ENCODE measurements at places on chromosomes 7 and 10. TPM values are rescaled to one million over a fixed set of nuclear protein-coding genes. Genes with fewer than 3 reads are reported as not detected.

DNA sequence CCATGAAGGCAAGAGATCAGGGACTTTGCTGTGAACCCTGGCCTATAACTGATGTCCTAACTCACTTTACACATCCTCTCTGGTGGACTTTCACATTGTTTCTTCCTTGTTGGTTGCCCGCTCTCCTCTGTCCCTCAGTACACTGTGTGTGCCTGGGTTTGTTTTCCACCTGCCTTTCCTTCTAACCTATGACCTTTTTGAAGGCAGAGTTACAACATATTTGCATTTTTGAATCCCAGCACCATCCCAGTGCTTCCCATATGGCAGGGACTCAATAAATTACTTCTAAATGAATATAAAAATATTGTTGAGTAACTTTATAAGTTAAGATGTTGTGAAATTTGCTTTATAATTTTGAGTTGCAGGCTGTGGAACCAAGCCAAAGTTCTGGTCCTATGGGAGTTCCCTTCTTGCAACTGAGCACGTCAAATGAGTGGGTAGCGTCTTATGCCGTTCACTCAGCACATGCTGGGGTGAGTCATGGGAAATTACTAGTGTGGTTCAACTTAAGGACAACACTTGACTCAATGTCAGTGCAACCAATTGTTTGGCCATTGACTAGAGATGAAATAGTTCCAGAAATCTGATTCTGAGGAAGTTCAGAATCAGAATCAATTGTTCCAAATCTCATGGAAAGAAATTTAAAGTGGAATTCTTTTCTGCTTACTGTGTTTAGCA is 250.9 kb downstream of the TWIST1 start:
- no peak for DNase-seq
- no peaks in the 10 kb centered on the region for H3K27me3 ChIP-seq
- no peak overlapping the region for H3K4me3 ChIP-seq
- no peaks in the 10 kb centered on the region for H3K36me3 ChIP-seq

GRCh38 chr7:112752576-112752975 is 37.6 kb downstream of the TMEM168 start:
- no peak for DNase-seq
- peaks cover 6% of the 10 kb centered on the region for H3K27me3 ChIP-seq
- H3K27ac ChIP-seq = no peak overlapping the region
- H3K4me3 ChIP-seq = no peak overlapping the region
- no peaks in the 10 kb centered on the region for H3K4me1 ChIP-seq

LLCFC1 gene
- not detected for total RNA-seq

- H3K36me3 ChIP-seq = no peaks in the 10 kb centered on the region
- H3K27me3 ChIP-seq = no peaks in the 10 kb centered on the region
- H3K27ac ChIP-seq = no peak overlapping the region
- no peak overlapping the region for H3K4me3 ChIP-seq
These were observed 1156.6 kb upstream of the AUTS2 start for GRCh38 chr7:68441645-68442044.

DNA sequence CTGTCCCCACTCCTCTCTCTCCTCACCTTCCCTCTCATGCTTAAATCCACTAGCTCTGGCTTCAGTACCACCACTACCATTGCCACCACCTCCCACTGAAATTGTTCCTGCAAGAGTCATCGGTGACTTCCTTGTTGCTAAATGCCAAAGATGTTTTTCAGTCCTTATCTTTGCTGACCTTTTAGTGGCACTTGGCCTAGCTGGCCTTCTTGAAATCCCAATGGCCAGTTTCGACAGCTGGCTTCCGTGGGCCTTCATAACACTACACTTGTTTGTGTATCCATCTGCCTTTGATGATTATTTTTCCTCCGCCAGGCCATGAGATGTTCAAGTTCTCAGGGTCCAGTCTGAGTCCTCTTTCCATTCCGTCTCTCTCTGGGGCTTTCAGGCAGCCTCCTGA is 118.2 kb upstream of the NANOS1 start:
- H3K4me1 ChIP-seq = no peaks in the 10 kb centered on the region
- H3K27ac ChIP-seq = no peak overlapping the region
- DNase-seq = no peak
- no peak overlapping the region for H3K4me3 ChIP-seq
- no peaks in the 10 kb centered on the region for H3K36me3 ChIP-seq

GRCh38 chr7:17029150-17029549 is 147.4 kb upstream of the AGR3 start:
- H3K4me3 ChIP-seq = no peak overlapping the region
- H3K27me3 ChIP-seq = peaks cover 4% of the 10 kb centered on the region
- no peak overlapping the region for H3K27ac ChIP-seq
- peaks cover 27% of the 10 kb centered on the region for H3K4me1 ChIP-seq

GRCh38 chr7:64916-65341 is 127.4 kb upstream of the FAM20C start:
- H3K27ac ChIP-seq = no peak overlapping the region
- no peak overlapping the region for H3K4me3 ChIP-seq
- no peaks in the 10 kb centered on the region for H3K27me3 ChIP-seq

GATA3 gene
- total RNA-seq = 52.0 TPM

KCNMA1 gene
- not detected for total RNA-seq

C7orf33 gene
- total RNA-seq = not detected

- no peak overlapping the region for H3K4me3 ChIP-seq
- DNase-seq = no peak
- no peaks in the 10 kb centered on the region for H3K36me3 ChIP-seq
- no peak overlapping the region for H3K27ac ChIP-seq
- H3K4me1 ChIP-seq = no peaks in the 10 kb centered on the region
- no peaks in the 10 kb centered on the region for H3K27me3 ChIP-seq
These were observed 27.9 kb upstream of the HNRNPH3 start for GRCh38 chr10:68303849-68304412.

DNA sequence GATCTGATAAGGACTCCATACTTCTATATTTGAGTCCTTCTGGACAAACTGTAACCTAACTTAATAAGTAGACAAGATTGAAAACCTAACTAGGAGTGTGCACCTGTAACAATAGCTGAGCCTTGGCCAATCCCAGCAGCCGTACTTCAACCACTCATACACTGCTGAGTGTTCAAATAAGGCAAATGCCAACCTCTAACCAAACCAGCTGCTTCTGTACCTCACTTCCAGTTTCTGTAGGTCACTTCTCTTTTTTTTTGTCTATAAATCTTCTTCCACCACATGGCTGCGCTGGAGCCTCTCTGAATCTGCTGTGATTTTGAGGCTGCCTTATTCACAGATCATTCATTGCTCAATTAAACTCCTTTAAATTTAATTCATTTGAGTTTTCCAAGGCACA is 753.2 kb downstream of the DNAJB9 start:
- H3K4me3 ChIP-seq = no peak overlapping the region
- H3K36me3 ChIP-seq = no peaks in the 10 kb centered on the region
- DNase-seq = no peak
- H3K27me3 ChIP-seq = no peaks in the 10 kb centered on the region

CRYGN gene
- total RNA-seq = 0.25 TPM

NAT16 gene
- not detected for total RNA-seq

ARHGEF35 gene
- total RNA-seq = 4.2 TPM

DIP2C gene
- total RNA-seq = 2.0 TPM

DNA sequence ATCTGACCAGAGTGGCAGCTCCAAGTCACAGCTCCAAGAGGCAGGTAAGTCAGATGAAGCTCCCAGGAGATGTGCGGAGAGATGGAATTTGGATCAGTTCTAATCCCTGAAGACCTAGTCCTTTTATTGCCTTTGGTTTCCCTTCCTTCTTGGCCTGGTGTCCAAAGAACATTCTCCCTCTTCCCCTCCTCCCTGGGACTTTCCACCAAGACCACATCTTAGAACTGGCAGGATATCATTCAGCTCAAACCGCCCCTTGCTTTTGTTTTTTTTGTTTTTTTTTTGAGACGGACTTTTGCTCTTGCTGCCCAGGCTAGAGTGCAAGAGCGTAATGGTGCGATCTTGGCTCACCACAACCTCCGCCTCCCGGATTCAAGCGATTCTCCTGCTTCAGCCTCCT is 190.8 kb downstream of the GFRA1 start:
- no peak overlapping the region for H3K27ac ChIP-seq
- H3K36me3 ChIP-seq = no peaks in the 10 kb centered on the region
- H3K4me1 ChIP-seq = no peaks in the 10 kb centered on the region
- H3K27me3 ChIP-seq = no peaks in the 10 kb centered on the region
- H3K4me3 ChIP-seq = no peak overlapping the region

DNA sequence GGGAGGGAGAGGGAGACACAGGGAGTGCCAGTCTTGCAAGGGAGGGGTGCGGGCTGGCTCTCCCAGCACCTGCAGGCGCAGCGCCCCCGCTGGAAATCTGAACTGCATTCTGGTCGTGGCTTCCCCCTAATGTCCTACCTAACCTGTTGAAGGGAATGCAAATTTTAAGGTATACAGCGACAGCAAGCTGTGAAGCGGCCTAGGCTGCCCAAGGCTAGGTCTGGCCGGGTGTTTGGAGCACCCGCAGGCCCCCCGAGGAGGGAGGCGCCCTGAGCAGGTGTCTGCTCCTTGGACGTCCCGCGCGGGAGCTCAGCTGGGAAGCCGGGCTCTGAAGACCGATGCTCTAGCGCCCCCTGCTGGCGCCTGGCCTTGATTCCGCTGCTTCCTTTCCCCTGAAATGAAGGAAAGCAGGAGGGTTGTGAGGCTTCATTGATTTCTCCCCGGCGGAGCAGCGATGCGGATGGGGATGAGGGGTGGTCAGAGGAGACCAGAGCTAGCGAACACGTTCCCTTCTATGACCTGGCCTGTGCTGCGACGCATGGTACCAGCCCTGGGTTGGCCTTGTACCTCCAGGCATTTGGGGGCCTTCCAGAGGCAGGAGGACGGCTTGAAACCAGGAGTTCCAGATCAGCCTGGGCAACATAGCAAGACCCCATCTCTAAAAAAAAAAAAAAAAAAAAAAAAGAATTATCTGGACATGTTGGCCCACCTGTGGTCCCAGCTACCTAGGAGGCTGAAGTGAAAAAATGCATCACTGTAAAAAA is 601.3 kb downstream of the GALNT17 start:
- H3K27ac ChIP-seq = no peak overlapping the region
- peak; percentile 62 for DNase-seq
- no peaks in the 10 kb centered on the region for H3K4me1 ChIP-seq
- no peaks in the 10 kb centered on the region for H3K36me3 ChIP-seq

- no peak overlapping the region for H3K4me3 ChIP-seq
- peak; percentile 12 for DNase-seq
- H3K27ac ChIP-seq = no peak overlapping the region
- H3K36me3 ChIP-seq = no peaks in the 10 kb centered on the region
These were observed 274.3 kb downstream of the CCDC3 start for GRCh38 chr10:12726971-12727831.

POU6F2 gene
- 0.12 TPM for total RNA-seq

- H3K27me3 ChIP-seq = no peaks in the 10 kb centered on the region
- H3K4me3 ChIP-seq = no peak overlapping the region
- peaks cover 13% of the 10 kb centered on the region for H3K36me3 ChIP-seq
- no peak overlapping the region for H3K27ac ChIP-seq
These were observed 7.1 kb downstream of the UBE2D1 start for GRCh38 chr10:58341947-58342346.

EGFR gene
- not detected for total RNA-seq

DNA sequence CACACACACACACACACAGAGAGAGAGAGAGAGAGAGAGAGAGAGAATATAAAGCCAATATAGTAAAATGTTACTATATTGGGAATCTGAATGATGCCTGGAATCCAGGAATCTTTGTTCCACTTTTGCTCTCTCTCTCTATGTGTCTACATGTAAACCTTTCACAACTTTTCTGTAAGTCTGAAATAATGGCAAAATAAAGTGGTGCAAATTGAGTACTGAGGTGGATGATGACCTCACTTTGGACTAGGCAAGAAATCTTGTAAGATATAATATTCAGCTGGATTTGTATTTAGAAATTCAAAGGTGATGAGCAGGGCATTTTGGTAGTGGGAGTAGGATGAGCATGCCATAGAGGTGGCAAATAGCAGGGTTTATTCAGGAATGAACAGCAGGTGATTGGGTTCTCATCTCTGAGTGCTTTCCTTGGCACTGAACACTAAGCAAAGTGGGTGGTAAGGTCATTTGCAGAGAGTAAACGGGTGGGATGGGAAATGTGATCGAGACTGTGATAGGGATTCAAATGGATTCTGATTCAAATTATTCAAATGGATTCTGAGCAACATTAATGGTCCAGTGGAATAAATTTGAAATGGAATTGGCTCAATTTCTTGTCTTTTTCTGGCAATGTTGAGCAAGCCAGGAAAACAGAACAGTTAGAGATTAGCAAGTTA is 9.7 kb upstream of the ANLN start:
- peaks cover 17% of the 10 kb centered on the region for H3K4me1 ChIP-seq
- DNase-seq = no peak
- H3K27ac ChIP-seq = peak overlapping the region; percentile 15
- H3K27me3 ChIP-seq = peaks cover 17% of the 10 kb centered on the region

DNA sequence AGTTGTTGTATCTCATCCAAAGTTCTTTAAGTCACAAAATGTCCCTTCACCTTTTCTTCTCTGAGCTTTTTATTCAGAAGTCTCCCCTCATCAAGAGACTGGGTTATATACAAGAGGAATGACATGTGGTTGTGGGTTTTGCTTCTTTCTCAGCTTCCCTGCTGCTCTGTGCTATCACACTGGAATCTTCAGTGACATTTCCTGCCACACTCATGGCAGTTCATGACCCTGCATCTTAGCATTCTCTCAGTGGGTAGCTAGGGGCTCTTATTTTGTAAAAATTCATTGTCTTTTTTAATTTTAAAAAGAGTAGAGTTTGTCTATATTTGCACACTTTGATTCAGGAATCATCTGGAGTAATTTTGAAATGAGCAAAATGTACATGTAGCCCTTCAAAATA is 236.9 kb upstream of the TMEM229A start:
- DNase-seq = no peak
- no peaks in the 10 kb centered on the region for H3K4me1 ChIP-seq
- no peak overlapping the region for H3K4me3 ChIP-seq
- H3K36me3 ChIP-seq = no peaks in the 10 kb centered on the region

DNA sequence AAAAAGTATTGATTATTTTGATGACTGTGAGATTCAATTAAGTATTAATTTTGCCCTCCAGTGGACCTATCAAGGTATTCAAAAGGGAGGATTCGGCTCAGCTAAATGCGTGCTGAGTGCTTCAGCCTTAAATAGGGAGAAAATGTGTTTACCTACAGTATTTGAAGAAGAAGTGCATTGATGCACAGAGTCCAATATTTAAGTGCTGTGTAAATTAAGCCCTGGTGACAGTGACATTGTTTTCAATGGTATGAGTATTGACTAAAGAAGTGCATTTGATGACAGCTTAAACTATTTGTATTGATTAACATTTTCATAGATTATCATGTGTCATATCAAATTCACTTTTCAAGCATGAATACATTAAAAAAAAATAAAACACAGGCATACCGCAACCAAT is 106.6 kb downstream of the POU6F2 start:
- no peak overlapping the region for H3K4me3 ChIP-seq
- H3K4me1 ChIP-seq = no peaks in the 10 kb centered on the region
- no peaks in the 10 kb centered on the region for H3K36me3 ChIP-seq

NPY4R2 gene
- total RNA-seq = not detected
